A549 treated with Hydrocortisone at 1 μM for 4 hours (cell line): ENCODE measurements at places on chromosomes 7 and 10. TPM values are rescaled to one million over a fixed set of nuclear protein-coding genes. Genes with fewer than 3 reads are reported as not detected.

CYP2E1 gene
- total RNA-seq, result 0.16 to 0.29 TPM (median 0.21 TPM) in 4 of 5 replicates, not detected in the other

CREB5 gene
- 2.9 to 4.7 TPM (median 4.6 TPM) in 5 replicates for total RNA-seq

LEP gene
- not detected in 5 replicates for total RNA-seq

RASA4B gene
- 1.2 to 2.1 TPM (median 1.6 TPM) in 5 replicates for total RNA-seq

TAS2R39 gene
- total RNA-seq, result not detected in 5 replicates

NEBL gene
- total RNA-seq, result 8.1 to 11.9 TPM (median 10.9 TPM) in 5 replicates

LRRC4 gene
- not detected in 5 replicates for total RNA-seq

GRID2IP gene
- total RNA-seq, result 0.02 TPM in 1 of 5 replicates, not detected in the others

CHRM2 gene
- total RNA-seq, result not detected in 5 replicates

PALD1 gene
- total RNA-seq, result 5.1 to 7.0 TPM (median 6.9 TPM) in 5 replicates

OPN1SW gene
- not detected in 5 replicates for total RNA-seq

RAMP3 gene
- total RNA-seq, result not detected in 5 replicates

EBF3 gene
- total RNA-seq, result 0.10 to 0.17 TPM (median 0.13 TPM) in 5 replicates

ABCC2 gene
- total RNA-seq, result 111 to 137 TPM (median 117 TPM) in 5 replicates

PPP1R3C gene
- 19.9 to 28.4 TPM (median 24.2 TPM) in 5 replicates for total RNA-seq

LLCFC1 gene
- total RNA-seq, result not detected in 5 replicates

DNAH11 gene
- total RNA-seq, result 0.05 to 0.63 TPM (median 0.25 TPM) in 5 replicates

ZNF398 gene
- 9.0 to 10.0 TPM (median 9.3 TPM) in 5 replicates for total RNA-seq

CYP2C19 gene
- not detected in 5 replicates for total RNA-seq

SP4 gene
- total RNA-seq, result 0.76 to 1.5 TPM (median 0.95 TPM) in 5 replicates

ST8SIA6 gene
- total RNA-seq, result 0.06 to 0.12 TPM (median 0.06 TPM) in 4 of 5 replicates, not detected in the other

ELN gene
- total RNA-seq, result 0.07 to 0.23 TPM (median 0.10 TPM) in 5 replicates

MMD2 gene
- not detected in 5 replicates for total RNA-seq

ZSWIM8 gene
- total RNA-seq, result 35.5 to 43.3 TPM (median 40.8 TPM) in 5 replicates

UCMA gene
- total RNA-seq, result not detected in 5 replicates

CADPS2 gene
- 0.03 to 0.08 TPM (median 0.05 TPM) in 5 replicates for total RNA-seq

SLC29A4 gene
- total RNA-seq, result 11.7 to 15.2 TPM (median 13.4 TPM) in 5 replicates

SPDYE18 gene
- 0.15 to 0.24 TPM in 2 of 5 replicates, not detected in the others for total RNA-seq

LRRTM3 gene
- not detected in 5 replicates for total RNA-seq

SMKR1 gene
- total RNA-seq, result 7.0 to 11.1 TPM (median 10.4 TPM) in 5 replicates

TSPAN12 gene
- 0.28 to 1.2 TPM (median 0.58 TPM) in 5 replicates for total RNA-seq

PAX2 gene
- total RNA-seq, result 0.21 to 0.26 TPM (median 0.21 TPM) in 5 replicates

GPR26 gene
- not detected in 5 replicates for total RNA-seq

CYP2C9 gene
- total RNA-seq, result 0.06 to 0.14 TPM (median 0.08 TPM) in 3 of 5 replicates, not detected in the others
